LHCN-M2 (cell line): ENCODE measurements at places on chromosomes 7 and 10.

DNA sequence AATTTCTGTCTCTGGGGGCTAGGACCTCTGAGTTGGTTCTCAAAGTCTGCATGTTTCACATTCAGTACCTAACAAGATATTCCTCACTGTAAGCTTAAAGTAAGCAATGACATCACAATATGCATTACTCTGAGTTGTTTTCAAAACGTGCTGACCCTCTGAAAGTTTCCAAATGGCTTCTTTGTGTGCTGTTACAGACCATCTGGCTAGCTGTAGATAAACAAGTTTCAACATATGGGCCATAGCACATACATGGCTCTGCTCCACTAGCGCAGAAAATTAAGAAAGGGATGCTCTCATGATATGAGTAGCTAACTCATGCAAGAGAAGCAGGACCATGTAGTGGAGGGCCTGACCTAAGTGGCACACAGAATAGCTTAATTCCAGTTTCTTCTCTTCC is 119.0 kb downstream of the HTR7 start:
- DNase-seq = no peak

DNA sequence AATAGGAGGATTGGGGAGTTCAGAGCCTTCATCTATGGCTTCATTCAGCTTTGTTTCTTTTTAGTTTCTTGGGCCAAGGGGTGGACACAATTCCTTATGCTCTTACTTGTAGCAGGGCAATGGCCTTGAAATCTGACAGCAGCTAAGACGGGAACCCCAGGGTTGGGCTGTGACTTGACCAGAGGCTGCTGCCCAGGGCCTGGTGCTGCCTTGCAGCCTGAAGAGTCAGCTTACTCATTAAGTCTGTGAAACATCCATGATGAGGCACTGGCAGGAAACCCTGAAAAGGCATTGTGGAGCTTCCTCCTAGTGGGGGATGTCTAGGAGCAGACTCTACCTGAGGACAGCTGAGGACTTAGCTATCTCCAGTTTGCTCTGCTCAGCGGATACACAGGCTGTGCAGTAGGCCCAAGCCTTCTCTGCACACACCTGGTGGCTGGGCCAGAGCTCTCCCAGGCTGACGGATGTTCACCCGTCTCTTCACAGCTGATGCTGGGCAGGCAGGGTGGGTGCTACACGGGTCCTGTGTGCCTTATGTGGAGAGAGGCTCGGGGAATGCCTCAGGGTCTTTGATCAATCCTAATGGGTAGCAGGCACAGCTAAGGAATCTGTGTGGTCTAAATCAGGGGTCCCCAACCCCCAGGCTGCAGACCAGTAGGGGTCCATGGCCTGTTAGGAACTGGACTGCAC is 17.8 kb downstream of the CXCL12 start:
- DNase-seq = no peak

GRCh38 chr10:13074563-13075451 is 25.2 kb upstream of the OPTN start:
- peak; percentile 44 for DNase-seq

DNA sequence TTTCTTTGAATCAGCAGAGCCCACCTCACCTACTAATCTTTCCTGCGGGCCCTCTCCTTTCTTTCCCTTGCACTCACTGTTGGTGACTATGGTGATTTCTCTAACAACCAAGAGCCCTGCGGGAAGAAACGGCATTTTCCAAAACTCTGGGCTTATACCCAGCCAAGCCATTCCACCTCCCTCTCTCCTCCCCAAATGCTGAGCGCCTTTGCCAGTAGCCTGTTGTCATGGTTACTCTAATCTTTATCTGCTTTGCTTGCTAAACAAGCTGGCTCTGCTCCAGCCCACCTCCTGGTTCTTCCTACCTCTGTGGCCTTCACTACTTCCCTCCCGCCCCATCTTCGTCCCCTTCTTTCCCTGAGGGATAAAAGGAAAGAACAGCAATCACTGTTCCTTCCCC is 86.7 kb downstream of the DGKI start:
- DNase-seq = no peak

DNA sequence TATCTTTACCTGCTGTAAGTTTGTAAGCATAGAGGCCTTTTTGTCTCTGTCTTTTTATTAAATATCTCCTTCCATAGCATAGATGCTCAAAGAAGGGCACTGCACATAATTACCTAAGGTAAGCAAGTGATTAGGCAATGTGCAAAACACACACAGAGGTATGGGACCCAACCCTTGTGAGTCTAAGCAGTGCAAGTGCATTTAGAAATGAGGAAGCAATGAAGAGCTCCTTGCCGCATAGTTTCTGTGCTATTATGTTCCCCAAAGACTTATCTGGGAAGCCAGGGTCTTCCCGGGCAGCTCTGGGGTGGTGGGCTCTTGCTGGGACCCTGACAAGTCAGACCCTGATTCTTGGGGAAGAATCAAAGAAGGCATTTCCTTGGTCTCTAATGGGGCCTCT is 13.5 kb upstream of the MGAM2 start:
- DNase-seq = no peak
